ENCODE measurements at places on chromosomes 4 and X. TPM values are rescaled to one million over a fixed set of nuclear protein-coding genes. Genes with fewer than 3 reads are reported as not detected.

GRCh38 chr4:124173912-124174311 lies 538.6 kb downstream of the ANKRD50 start:
- no peak for DNase-seq

The ATP10D gene
- 7.0 TPM for total RNA-seq

GRCh38 chrX:103428525-103428924 lies 52.2 kb downstream of the BEX3 start:
- DNase-seq = no peak

DNA sequence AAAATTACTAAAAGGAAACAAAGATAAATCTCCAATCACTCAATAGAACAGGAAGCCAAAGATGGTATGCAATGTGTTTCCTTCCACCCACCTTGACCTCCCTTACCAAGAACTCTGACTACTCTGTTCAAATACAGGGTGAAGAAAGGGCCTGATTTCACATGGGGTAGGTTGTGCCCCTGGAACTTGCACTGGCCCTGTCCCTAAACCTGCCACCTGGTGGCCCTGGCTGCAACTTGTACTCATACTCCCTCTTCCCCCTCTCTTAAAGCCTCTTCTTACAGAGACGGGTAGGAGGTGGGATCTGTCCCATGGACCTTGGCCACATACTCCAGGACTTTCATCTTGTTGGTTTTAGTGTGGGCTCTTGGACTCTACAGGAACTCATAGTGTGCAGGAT lies 17.3 kb upstream of the TMEM185A start:
- DNase-seq = no peak

GRCh38 chr4:94653095-94653649 lies 104.6 kb upstream of the BMPR1B start:
- DNase-seq = peak; percentile 13

The PLP1 gene
- total RNA-seq = 0.46 TPM

DNA sequence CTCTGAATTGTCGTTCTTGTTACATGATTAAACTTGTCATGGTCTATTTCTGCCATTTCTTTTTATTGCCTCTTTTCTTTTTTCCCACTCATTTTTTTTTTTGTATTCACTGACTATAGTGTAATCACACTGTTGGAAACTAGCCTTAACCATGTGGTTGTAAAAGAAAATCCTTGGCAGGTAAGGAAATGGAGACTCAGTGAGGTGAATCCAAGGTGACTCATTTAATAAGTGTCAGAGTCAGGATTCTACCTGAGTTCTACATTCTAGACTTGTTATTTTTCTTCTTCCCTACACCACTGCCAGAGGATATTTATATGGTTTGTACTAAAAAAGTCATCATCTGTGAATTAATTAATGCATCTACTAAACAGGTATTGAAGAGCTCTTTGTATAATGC lies 152.2 kb downstream of the CBLL2 start:
- DNase-seq = no peak

DNA sequence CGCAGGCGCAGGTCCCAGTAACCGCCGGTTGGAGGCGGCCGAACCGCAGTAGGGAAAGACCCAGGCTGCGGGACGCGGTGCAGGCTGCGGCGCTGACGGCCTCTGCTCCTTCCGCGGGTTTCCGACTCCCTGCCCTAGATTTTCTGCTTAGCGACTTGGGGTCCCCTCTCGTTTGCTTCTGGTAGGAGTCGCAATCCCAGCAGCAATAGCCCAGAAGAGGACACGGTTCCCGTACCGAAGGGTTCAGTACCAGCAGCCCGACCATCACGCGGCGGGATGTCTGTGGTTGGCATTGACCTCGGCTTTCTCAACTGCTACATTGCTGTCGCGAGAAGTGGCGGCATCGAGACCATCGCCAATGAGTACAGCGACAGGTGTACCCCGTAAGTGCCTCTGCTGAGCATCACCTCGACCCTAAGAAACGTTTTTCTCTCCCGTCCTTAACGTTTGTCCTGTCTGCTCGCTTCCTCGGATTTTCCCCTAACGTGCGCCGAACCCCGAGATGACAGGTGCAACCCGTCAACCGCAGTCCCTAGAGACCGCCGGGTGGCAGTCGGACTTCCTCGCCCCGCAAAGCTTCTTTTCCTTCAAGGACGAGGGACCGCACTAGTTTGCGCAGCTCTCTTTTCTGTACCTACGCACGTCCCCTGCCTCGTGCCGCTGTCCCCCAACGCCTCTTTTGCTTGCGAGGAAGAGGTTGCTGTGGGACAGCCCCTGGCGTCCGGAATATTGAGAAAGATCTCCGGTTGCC lies at the start of gene HSPA4L:
TSS of gene HSPA4L (plus strand) at position 48 of the 751 bp plus-strand sequence. CDS start at position 277, 229 bp downstream.
- peak; percentile 43 for DNase-seq

The SPIN3 gene
- total RNA-seq = 5.6 TPM

GRCh38 chrX:136694431-136695087 lies 46.6 kb downstream of the CD40LG start:
- DNase-seq = no peak

DNA sequence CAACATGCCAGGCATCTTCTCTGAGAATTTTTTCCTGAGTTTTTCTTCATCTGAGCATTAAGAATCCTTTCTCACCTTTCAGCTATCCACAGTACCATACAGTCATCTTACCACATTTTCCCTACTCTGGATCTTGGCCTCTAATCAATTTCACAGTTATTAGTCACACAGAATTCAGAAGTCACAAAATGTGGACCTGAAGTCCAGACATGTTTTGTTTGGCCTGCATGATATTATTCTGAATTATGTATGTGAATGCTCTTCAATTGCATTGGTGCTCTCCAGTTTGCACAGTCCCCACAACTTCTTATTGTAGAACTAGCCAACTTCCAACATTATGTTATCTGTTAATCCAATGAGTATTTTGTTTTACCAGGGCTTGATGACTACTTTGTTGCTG lies 102.3 kb upstream of the GRIA3 start:
- DNase-seq = no peak

DNA sequence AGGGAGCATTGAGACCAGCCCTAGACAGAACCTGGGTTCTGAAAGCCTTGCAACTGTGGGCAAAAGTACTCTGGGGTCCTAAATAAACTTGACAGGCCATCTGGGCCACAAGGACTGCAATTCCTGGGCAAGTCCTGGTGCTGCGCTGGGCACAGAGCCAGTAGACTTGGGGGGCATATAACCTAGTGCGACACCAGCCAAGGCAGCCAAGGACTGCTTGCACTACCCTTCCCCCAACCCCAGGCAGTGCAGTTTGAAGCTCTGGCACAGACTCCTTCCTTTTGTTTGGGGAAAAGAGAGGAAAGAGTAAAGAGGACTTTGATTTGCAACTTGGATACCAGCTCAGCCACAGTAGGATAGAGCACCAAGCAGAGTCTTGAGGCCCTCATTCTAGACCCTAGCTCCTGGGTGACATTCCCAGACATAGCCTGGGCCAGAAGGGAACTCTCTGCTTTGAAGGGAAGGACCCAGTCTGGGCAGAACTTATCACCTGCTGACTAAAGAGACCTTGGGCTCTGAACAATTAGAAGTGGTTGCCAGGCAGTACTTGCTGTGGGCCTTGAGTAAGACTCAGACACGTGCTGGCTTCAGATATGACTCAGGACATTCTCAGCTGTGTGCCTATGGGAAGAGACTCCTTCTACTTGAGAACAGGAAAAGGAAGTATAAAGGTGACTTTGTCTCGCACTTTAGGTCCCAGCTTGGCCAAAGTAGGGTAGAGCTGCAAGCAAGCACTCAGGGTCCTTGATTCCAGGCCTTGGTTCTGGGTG lies 522.8 kb downstream of the GLUD2 start:
- DNase-seq = no peak

The UCHL1 gene
- 21.9 TPM for total RNA-seq

GRCh38 chr4:102994803-102995202 lies 24.7 kb downstream of the SLC9B1 start:
- no peak for DNase-seq

DNA sequence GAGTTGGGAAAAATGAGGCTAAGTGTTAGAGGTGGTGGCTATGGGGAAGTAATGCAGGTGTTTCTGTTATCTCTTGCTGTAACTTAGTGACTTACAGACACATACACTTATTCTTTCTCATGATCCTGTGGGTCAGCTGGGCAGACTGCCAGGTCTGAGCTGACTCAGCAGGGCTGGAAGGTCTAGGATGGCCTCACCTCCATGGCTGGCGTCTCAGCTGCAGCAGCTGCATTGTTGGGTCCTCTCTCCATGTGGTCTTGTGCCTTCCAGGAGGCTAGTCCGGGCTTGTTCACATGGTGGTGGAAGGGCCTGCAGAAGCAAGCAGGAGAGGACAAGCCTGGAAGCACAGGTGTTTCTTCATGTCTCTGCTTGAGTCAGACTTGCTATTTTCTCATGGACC lies 172.7 kb downstream of the NHS start:
- DNase-seq = peak; percentile 81

The SERPINA7 gene
- total RNA-seq = not detected

GRCh38 chr4:125780747-125781146 lies 466.0 kb downstream of the FAT4 start:
- no peak for DNase-seq

GRCh38 chrX:101677028-101677427 lies 17.4 kb upstream of the ARMCX2 start:
- DNase-seq = no peak

The ASB9 gene
- total RNA-seq = 1.5 TPM

DNA sequence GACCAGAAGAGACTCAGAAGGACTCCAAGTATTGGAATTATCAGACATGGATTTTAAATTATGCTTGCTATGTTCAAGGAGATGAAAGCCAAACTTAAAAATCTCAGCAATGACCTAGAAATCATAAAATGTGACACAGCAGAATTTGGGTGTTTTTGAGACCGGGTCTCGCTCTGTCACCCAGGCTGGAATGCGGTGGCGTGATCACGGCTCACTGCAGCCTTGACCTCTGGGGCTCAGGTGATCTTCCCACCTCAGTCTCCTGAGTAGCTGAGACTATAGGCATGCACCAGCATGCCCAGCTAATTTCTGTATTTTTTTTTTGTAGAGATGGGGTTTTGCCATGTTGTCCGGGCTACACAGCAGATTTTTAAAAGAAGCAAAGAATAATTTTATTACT lies 12.7 kb downstream of the TAB3 start:
- no peak for DNase-seq

The TMPRSS11A gene
- not detected for total RNA-seq

GRCh38 chr4:154487145-154487544 lies 4.5 kb downstream of the DCHS2 start:
- no peak for DNase-seq

The RIBC1 gene
- 0.51 TPM for total RNA-seq

The SYTL4 gene
- 10.0 TPM for total RNA-seq
